ENCODE measurements at places on chromosomes 1 and 21.

- no peak for DNase-seq
Measured at GRCh38 chr1:179825206-179825605, 52.4 kb downstream of the TOR1AIP2 start.

DNA sequence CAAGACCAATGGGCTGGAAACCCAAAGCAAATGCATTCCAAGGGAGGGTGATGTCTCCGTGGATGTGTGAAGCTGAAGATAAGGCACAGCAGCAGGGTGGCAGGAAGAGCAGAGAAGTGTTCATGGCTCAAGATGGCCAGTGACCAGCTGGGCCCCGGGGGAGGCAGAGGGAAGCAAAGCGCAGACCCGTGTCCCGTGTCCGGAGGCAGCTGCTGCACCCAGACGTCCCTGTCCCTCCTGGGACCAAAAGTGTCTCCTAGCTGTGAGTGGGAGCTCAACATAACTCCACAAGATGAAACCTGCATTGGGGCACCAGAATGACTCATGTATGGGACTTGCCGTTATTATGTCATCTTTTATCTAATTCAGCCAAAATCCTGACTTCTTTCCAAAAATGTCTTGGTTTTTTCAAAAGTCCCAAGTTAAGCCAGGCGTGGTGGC lies 118.2 kb downstream of the RIPK4 start:
- DNase-seq, result no peak

GRCh38 chr1:30798389-30799232 lies 41.0 kb upstream of the LAPTM5 start:
- DNase-seq, result no peak

DNA sequence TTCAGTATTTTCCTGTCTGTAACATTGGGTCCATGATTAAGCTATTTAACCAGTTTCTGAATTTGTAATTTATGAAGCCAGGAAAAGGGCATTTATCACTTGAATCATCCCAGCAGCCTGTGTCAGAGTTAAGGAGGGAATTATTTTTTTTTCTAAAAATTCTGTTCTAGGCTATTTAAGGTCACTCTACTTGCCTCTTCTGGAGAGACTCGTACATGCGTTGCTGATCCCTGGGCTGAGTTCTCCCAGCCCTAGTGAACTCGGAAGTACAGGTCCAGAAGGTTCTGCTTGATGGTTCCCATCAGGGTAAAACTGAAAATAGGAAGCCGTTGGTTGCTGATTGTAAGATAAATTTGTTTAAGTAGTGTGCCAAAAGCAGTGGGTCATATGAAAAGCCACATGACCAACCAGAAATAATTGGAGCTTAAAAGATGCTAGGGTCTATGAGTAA lies 90.7 kb downstream of the GPR88 start:
- no peak for DNase-seq

GRCh38 chr1:115413621-115414020 lies 75.6 kb upstream of the NGF start:
- no peak for DNase-seq

GRCh38 chr1:40531381-40532061 lies at the start of gene ZNF684:
Gene ZNF684, plus strand, starts transcription at chr1:40531637. Its CDS starts 1,530 bp downstream, at chr1:40533167.
- peak; percentile 93 for DNase-seq

DNA sequence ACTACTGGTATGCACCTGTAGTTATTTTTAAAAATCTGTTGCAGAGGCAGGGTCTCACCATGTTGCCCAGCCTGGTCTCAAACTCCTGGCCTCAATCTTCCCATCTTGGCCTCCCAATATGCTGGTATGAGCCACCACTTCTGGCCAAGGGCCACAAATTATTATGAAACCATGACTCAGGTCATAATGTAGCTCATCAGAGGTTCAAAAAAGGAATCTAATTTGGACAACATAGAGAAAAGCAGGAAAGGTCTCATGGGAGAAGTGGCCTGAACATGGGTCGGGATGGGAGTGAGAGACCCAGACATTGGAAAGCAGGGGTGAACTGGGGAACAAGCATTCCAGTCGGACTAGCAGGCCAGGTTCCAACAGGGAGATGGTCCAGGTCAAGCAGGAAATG lies 45.2 kb upstream of the C1orf198 start:
- no peak for DNase-seq

- no peak for DNase-seq
Measured at GRCh38 chr21:41166884-41167283, 1.1 kb upstream of the BACE2 start.

All from left hindlimb (tissue), 1 donor.